Activated gamma-delta T cell (primary cell): ENCODE measurements at places on chromosomes 12 and 14.

DNA sequence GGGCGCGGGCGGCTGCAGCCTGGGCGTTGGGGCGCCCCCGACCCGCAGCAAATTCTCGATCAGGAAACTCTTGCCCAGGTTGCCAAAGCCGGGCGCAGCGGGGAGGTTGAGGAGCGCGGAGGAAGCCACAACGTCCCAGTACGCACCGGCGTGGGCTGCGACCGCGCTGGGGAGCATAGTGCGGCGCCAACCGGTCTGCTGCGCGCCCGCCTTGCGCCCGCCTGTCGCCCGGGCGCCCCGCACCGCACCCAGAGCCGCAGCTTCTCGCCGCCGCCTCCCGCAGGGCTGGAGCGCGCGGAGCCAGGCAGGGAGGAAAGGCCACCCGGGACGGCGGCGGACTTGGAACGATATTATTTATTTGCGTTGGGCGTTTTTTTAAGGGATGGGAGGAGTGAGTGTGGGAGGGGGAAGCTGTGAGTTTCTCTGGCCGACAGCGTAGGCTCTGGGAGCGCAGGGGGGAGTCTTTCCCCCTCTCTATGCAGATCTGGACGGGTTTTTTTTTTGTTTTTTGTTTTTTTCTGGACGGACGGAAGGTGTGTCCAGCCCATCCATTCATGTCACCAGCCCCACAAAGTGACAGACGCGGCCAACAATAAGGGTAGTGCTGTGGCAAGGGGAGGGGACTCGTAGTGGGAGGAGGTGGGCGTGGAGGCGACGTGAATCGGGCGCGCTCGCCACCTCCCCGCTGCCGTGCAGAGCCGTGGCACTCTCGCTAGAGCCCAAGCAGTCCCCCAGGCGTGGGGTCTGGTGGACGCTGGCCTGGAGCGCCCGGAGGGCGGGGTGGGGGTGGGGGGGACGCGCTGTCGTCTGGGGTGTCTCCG lies at the start of gene DBX2:
Gene DBX2, minus strand, starts transcription at position 349 of the 821 bp plus-strand sequence. Its CDS starts 172 bp downstream, at position 177.
- no peak for DNase-seq

DNA sequence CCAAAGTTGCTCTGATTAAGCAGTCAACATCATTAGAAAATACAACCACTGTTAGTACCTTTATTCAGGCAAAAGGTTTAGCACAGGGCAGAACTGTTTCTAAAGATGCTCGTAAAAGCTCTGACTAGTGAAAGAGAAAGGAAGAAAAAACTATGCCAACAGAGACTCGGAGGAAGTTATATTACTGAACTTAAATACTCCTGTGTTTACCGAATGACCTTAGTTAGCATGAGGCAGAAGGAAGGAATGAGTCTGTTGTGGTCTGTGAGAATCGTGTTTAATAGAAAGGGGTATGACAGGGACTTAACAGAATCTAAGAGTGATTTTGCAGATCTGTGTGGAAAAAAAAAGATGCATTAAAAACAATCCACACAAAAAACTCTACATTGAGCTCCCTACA lies 84.1 kb upstream of the OVCH1 start:
- DNase-seq: no peak

GRCh38 chr14:87676814-87677437 lies 316.1 kb downstream of the GALC start:
- DNase-seq: no peak

GRCh38 chr12:122366685-122367475 lies 55.6 kb downstream of the CLIP1 start:
- DNase-seq: no peak

DNA sequence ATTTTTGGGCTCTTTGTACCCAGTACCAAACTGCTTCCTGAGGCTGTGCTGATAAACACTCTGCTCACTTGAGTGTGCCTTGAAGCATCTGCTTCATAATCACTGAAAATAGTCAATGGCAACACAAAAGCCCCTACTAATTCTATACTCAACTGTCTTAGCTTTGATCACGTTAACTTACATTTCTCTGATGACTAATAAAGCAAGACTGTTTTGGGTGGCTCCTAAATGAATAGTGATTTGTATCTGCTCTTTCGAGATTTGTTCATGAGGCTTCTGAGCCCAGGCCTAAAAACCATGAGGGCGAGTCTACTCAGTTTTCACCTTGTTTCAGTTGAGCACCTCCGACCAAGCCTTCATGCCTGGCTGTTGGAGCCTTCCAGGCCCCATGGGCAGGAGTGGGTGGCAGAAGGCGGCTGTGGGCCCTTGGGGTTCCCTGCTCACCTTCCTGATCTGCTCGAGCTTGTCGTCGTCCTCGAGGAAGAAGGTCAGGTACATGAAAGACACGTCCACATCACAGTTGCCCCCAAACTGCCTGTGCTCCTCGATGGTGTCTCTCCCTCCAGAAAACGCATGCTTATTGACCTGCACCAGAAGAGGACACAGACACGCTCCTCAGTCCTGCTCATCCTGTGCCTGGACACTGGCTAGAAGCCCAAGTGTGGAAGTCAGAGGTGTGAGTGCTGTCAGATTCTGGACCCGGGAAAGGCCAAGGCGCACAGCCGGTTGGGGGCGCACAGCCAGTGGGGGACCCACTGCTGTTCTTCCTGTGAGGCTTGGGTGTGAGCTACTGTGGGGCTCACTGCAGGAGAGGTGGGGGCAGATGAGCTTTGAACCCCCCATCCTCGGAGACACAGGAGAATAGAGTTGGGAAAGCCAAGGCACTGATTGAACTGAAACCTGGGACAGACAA lies 13.7 kb downstream of the SLC25A47 start:
- DNase-seq: no peak

- no peak for DNase-seq
Measured at GRCh38 chr12:30610718-30611117, 85.0 kb downstream of the IPO8 start.

- no peak for DNase-seq
Measured at GRCh38 chr12:51593539-51593938, 2.5 kb downstream of the SCN8A start.

DNA sequence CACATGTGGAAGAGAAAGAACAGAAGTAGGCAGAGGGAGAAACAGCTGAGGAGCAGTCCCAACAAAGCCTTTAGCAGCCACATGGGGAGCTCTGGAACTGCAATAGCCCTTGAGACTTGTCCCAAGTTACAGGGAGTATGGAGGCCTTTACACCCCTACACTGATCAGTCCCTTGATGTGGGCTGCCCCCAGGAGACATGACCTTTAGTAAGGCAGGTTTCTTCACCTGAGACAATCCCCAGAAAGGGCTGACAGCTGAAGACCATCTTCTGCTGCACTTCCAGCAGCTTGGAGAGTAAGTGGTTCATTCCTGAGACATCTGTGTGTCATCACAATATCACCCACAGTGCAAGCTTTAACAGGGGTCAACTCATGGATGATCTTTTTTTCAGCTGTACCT lies 8.6 kb upstream of the SNAPC1 start:
- no peak for DNase-seq

DNA sequence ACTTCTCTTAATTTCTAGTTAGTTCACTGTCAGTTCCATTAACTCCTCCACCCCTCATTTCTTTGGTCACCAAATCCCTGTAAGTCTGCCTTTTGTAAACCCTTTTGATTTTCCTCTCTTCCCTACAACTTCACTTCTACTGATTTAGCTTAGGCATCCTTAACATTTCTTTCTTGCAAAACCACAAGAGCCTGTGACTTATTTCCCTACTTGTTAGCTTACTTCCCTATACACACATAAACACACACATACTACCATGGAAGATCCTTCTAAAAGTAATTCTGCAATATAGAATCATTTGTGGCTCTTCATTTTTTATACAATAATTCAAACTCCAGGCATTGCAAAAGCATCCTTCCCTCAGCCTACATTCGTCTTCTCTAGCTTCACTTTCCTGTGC lies 494.3 kb upstream of the USP15 start:
- DNase-seq: no peak

DNA sequence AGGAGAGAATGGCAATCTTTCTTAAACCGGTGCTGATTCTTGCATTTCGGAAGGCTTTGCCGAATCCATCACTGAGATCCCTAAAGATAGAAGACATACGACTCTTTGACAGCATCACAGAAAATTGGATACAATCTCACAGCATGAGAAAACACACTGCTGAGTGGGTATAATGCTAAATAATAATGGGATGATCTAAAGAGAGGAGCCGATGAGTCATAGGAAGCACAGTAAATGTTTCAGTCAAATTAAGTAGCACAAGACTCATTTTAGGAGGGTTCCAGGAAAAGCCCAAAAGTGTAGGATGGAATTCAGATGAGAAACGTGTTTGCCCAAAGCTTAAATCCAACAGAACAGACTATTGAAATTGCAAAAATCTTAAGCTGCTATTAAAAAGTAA lies 81.7 kb downstream of the CPNE8 start:
- no peak for DNase-seq

GRCh38 chr12:58253663-58254062 lies 312.3 kb downstream of the ATP23 start:
- DNase-seq: no peak

- no peak for DNase-seq
Measured at GRCh38 chr14:92954933-92955332, 32.0 kb downstream of the CHGA start.

DNA sequence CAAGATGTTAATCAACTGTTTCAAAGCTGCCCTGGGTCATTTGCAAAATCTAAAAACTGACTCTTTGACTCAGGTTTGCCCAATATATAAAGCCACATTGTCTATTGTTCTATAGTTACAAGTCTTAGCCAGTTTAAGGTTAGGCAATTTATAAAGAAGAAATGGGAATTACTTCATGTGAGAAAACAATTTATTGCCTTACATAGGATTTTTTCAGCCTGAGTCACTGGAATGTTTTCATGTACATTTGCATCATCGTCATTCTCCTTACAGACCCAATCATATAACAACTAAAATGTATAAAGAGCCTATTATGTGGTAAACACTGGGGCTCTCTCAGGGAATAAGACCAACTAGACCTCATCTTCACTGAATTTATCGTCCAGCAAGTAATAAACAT lies 100.3 kb upstream of the PLEKHG7 start:
- DNase-seq: no peak

GRCh38 chr12:120156315-120157259 lies 37.9 kb downstream of the GCN1 start:
- DNase-seq: no peak

- DNase-seq: no peak
Measured at GRCh38 chr14:26597589-26598080, at the start of gene NOVA1. Gene NOVA1, minus strand, starts transcription at chr14:26598033. Its CDS starts 597 bp downstream, at chr14:26597436.

DNA sequence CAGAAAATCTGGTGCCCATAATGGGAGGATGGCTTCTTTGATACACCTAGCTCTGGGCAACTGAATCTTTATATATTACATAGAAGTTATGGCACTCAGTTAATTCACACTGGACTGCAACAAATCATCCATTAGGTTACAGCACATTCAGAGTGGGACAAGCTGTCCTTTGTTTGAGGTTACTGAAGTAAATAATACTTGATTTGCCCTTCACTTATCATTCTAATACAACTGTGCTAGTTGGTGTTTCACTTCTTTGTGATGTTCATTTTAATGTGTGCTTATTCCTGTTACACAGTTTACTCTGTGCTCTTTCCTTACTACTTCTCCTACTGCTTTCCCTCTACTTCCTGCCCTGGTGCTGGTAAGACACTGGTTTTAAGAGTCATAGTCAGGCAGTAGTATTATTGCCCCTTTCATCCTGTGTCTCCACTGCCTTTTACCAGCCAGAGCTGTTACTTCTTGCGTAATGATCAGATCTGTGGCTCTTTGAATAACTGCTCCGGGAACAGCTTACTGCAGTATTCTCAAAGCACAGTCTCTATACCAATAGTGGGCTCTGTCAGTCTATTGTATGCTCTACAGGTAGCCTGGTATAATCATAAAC lies 36.4 kb upstream of the GXYLT1 start:
- no peak for DNase-seq

GRCh38 chr14:23434488-23435222 lies 805 bp downstream of the MYH7 start:
- no peak for DNase-seq
